CD4-positive, alpha-beta T cell treated with Interleukin-15 for 1 hour (primary cell): ENCODE measurements at places on chromosomes 7 and 10.

- no peak for DNase-seq
Observed at GRCh38 chr7:101736084-101736483, 81.3 kb upstream of the CUX1 start.

DNA sequence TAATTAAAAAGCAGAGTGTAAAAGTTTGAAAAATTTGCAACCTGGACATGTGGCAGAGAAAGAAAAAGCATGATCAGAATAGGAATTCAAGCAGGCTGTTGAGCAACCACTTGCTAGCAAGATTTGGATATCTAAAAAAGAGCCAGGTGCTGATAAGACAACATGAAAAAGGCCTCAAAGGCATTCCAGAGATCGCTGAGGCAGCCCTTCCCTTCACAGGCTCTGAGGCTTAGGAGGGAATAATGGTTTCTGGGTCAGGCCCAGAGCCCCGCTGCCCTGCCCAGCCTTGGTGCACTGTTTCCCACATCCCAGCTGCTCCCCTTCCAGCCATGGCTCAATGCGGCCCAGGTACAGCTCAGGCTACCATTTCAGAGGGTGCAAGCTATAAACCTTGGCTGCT lies 64.1 kb upstream of the EEPD1 start:
- no peak for DNase-seq

- no peak for DNase-seq
Observed at GRCh38 chr7:104208421-104208780, 588 bp upstream of the ORC5 start.

DNA sequence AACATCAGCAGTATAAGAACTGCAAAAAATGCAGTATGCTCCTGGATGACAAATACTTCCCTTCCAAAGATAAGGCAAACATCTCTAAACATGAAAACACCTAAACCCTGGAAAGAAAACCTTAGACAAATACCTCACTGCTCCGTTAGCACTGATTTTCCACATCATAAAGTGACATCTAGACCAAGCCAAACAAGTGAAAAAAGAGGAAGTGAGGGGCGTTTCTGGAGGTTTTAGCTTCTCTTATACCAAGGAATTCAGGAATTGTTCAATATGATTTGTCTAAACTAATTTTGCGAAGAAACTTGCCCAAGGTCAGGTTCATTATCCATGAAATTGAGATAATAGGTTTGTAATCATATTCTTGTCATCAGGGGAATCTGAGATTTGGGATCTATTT lies 279.7 kb downstream of the ADRA2A start:
- no peak for DNase-seq

DNA sequence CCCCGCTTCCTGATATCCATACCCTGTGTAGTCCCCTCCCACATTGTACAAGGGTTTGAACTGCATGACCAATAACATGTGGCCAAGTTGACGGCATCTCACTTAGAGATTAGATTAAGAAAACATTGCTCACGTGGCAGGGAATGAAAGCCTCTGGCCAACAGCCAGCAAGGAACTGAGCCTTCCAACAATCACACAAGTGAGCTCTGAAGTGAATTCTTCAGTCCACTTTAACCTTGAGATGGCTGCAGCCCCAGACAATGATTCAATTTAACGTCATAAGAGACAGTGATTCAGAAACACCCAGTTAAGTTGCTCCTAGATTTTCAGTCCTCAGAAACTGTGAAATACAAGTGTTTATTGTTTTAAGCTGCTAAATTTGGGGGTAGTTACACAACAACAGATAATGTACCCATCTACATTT lies 165.9 kb upstream of the PLXNA4 start:
- no peak for DNase-seq

GRCh38 chr7:36547416-36547815 lies 157.8 kb downstream of the ANLN start:
- DNase-seq, result no peak

DNA sequence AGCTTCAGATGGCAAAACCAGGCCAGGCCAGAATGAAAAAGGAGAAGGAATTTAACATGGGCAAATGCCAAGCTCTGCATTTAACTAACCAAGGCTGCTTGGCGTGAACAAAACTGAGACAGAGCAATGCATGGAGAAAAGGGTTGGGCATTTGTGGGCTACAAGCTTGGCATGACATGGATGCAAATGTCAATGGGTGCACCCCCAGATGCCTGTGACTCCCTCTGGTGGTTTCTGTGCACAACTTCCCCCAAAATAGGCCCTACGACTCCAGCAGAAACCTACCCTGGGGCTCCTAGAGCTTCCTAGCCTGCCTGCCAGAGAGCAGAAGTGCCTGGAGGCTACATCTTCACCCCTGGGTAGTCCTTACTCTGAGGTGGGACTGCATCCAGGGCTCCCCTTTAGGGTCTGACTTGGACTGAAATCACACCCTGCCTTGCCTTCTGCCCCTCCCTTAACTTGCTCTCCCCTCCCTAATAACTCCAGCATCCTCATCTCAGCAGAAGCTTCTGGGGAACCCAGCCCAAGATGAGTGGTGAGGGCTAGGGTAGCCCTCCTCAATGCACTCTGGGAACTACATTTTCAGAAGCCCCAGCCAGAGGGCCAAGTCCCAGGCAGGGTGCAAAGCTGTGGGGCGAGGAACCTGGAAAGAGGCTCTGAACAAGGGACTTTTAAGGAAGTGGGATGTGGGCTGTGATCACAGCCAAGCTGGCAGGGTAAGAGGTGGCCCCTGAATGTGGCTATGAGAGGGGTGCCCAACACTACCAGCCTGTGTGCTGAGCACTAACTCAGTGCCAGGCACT lies 11.3 kb downstream of the GPRIN2 start:
- peak; percentile 18 for DNase-seq

- DNase-seq, result no peak
Observed at GRCh38 chr7:151349507-151349853, 7.9 kb downstream of the NUB1 start.

- DNase-seq, result no peak
Observed at GRCh38 chr7:138892006-138892630, 89.1 kb downstream of the KIAA1549 start.

DNA sequence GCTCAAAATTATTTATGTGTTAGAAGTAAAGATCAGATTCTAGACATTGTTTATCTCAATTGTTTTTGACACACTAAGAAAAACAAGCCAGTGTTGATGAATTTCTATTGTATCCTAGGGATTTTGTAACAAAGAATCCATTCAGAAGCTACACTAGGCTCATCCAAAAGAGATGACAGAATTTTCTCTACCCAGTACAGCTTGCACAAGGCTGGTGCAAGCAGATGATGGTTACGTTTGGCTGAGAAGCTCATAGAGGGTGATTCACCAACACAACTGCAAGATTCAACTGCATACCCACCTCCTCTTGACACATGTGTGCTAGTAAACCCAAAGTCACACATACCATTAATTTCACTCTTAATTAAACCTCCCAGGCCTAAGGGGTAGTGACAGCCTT lies 20.8 kb downstream of the GRM3 start:
- DNase-seq, result no peak

- DNase-seq, result no peak
Observed at GRCh38 chr10:49595713-49596492, 14.2 kb upstream of the SLC18A3 start.

DNA sequence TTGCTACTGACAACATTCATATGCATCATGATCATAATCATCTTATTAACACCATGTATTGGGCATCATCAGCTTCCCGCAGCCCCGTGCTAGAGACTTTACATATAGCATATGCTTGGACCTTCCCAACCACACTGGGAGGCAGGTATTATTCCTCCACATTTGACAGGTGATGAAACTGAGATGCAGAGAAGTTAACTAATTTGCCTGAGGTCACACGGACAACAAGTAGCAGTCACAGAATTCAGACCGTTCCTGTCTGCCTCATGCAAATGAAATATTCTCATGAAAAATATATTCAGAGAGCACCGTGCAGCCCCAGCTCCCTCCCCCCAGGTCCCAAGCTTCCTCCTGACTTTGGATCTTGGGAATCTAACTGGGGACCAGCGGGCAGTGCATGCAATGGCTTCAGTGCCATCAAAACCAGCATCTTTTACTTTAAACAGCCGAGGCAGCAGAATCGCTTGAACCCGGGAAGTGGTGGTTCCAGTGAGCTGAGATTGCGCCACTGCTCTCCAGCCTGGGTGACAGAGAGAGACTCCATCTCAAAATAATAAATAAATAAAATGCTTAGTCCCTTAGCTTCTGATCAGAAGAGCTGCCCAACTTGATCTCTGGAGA lies 112.2 kb upstream of the GPR26 start:
- no peak for DNase-seq

GRCh38 chr10:114289096-114289436 lies 50.0 kb downstream of the VWA2 start:
- no peak for DNase-seq

DNA sequence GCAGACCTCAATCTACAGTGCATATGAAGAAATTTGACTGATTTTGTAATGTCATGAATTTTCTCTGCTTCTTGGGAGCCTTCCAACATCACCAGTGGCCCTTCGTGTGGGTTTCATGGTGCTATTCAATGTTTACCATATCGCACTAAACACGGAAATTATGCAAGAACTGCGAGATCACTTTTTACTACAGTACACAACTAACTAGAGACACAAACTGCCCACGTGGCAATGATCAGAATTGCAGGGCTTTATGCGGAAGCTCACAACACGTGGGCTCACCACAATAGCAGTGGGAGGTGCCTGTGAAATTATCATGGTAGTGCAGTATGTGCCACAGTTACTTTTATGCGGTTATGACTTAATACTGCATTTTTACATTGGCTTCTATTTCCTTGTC lies 449.7 kb upstream of the KLF6 start:
- peak; percentile 57 for DNase-seq

DNA sequence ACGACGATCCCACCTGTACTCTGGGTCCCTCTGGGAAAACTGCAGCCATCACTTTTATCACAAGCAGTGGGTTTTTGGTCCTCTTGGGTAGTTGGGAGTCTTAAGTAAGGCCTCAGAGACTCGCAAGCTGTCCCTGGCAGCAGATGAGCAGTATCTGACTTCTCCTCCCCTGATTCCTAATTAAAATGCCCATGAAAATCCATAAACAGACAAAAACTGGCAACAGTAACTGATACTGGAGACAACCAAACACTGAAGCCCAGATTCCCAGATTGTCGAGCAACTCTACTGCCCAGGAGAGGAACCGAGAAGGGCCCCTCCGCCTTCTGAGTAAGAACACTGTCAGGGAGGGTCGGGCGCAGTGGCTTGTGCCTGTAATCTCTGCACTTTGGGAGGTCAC lies 333.8 kb downstream of the CALN1 start:
- no peak for DNase-seq

GRCh38 chr10:104190695-104191094 lies 41.5 kb downstream of the CFAP43 start:
- no peak for DNase-seq

DNA sequence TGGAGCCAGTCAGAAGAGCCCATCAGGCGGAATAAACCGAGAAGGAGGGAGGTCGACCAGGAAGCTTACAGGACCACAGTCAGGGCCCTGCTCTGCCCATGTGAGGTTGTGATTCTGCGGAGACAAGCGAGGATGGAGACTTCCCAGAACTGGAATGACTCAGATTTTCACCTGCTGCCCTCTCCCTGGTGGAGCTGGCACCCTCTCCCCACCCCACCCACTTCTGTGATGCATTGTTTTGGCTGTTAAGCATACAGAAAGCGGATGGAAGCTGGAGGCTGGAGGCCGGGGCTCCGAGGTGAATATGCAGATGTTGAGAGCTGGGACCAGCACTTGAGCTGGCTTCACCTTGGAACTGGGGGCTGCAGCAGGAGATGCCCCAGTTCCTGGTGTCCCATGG lies 57.4 kb downstream of the NPTX2 start:
- DNase-seq, result no peak

GRCh38 chr7:70619130-70619529 lies 512.8 kb upstream of the GALNT17 start:
- DNase-seq, result no peak

- no peak for DNase-seq
Observed at GRCh38 chr10:17533731-17534130, 79.3 kb upstream of the ST8SIA6 start.

DNA sequence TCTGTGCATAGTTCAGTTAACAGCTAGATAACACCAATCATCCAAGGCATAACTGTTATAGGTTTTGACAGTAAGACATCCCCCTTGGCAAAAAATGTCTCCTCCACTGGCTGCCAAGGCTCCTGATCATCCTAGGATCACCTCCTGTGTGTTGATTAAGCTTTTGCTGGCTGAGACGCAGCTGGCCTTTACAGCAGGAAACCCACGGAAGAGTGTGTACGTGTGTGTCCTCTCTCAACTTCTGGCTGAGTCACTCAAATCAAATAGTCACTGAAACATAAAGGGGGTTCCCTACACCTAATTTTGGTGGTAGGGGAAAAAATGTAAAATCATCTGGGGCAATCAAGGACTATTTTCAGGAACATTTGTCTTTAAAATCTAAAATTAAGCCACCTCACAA lies 208.8 kb downstream of the CTNNA3 start:
- DNase-seq, result no peak

- peak; percentile 48 for DNase-seq
Observed at GRCh38 chr10:80497187-80498077, 40.3 kb upstream of the SH2D4B start.

- DNase-seq, result no peak
Observed at GRCh38 chr7:46525876-46526275, 604.8 kb upstream of the IGFBP3 start.

DNA sequence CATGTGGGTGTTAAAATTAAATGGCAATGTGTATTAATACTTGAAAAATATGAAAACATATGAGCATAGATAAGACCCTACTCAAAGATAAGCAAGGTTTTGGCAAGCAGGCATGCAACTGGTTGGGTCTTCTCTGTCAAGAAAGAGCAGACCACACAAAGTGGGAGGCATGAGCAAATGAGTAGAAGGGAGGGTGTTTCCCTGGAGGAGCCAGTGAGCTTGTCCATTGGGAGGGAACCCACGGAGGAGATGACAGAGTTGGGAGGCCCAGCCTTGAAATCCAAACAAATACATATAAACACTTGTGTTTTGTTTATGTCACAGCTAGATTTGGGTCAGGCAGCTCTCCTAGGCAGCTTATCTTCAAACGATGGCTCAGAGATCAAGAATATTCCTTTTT lies 134.5 kb upstream of the CXCL12 start:
- DNase-seq, result no peak

- no peak for DNase-seq
Observed at GRCh38 chr10:46266306-46266985, 20.4 kb upstream of the ANTXRL start.

GRCh38 chr7:97307521-97308108 lies 190.1 kb downstream of the SDHAF3 start:
- no peak for DNase-seq

GRCh38 chr7:20122073-20122472 lies 95.1 kb downstream of the MACC1 start:
- no peak for DNase-seq

- no peak for DNase-seq
Observed at GRCh38 chr10:43863859-43864591, 215.3 kb upstream of the ZNF32 start.

GRCh38 chr10:7185367-7185690 lies 225.5 kb downstream of the SFMBT2 start:
- no peak for DNase-seq

DNA sequence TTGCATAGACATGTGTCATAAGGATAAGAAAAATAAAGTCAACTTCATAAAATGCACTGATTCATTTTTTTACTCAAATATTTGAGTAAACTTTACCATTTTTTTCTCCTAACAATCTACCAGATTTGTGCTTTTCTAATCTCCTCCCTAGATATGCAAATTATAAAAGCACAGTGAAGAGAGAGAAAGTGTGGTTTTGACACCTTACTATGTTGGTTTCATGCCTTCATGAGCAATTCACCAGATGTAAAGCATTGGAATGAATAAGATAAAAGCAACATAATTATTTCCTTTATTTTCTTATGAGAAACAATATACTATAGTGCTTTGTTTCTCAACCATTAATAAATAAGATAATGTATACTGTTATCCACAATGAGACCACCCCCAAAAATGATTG lies 432.5 kb upstream of the PCDH15 start:
- no peak for DNase-seq
